ENCODE measurements at places on chromosomes 16 and 17.

DNA sequence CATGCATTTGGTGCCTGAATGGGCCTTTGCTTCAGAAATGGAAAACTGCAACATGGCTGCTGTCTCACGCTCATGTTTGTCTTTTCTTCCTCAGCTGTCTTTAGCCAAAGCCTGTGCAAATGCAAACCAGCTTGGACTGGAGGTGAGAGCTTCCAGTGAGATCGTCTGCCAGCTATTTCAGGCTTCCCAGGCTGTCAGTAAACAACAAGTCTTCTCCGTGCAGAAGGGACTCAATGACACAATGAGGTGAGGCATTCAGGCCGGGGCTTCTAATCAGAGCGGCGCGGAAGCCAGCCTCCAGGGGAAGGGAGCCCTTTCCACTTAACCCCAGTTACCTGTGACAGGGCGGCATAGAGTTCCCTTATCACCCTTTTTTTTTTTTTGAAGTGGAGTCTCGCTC is 14.3 kb downstream of the CCNF start:
- no peak for DNase-seq

DNA sequence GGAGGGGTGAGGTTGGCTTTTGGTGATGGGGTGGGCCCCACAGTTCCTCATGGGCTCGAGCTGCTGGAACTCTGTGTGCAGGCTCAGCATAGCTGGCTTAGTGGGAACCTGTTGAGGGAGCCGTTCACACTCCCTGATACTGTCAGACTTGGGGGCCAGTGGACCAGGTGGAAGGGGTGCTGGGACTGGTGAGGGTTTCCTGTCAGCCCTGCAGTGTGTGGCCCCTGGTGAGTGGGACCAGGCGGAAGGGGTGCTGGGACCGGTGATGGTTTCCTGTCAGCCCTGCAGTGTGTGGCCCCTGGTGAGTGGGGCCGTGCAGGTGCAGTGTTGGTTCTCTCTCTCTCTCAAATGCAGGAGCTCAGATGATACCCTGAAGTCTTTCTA is 45.1 kb upstream of the ZNF750 start:
- DNase-seq = no peak

DNA sequence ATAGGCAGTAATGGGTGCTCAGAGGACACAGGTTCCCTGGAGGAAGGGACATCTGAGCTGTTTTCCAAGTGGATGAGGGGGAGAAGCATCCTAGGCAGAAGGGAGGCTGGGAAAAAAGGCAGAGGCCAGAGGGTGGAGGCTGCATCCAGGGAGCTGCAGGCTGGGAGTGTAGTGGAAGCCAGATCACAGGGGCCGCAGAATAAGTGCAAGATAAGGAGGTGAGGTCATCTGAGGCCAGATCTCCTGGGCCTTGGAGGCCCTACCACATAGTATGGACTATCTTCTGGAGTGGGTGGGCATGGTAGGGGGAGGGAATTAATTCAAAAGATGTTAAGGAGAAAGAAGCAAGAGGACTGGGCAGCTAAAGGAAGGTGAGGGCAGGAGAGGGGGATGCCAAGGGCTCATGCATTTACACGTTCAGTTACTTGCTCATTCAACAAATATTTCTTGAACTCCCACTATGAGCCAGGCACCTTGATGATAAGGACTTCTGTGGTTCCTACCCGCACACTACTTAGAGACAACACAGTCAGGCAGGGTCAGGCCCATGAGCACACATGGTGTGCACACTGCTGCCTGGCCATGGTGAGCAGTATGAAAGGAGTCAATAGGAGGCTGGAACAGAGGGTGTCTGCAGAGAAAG is 2.4 kb upstream of the RIPOR1 start:
- DNase-seq = no peak

DNA sequence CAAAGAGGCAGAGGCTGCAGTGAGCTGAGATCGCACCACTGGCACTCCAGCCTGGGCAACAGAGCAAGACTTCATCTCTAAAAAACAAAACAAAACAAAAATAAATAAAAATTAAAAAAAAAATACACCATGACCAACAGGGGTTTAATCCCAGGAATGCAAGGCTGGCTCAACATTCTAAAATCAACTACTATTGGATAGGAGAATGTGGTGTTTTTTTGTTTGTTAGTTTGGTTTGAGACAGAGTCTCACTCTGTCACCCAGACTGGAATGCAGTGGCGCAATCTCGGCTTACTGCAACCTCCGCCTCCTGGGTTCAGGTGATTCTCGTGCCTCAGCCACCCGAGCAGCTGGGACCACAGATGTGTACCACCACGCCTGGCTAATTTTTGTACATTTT is 19.9 kb downstream of the GFOD2 start:
- no peak for DNase-seq

GRCh38 chr17:49952209-49952911 is 16.6 kb upstream of the DLX4 start:
- DNase-seq = peak; percentile 78

- no peak for DNase-seq
Observed at GRCh38 chr17:58352596-58353388, 791 bp upstream of the SUPT4H1 start.

DNA sequence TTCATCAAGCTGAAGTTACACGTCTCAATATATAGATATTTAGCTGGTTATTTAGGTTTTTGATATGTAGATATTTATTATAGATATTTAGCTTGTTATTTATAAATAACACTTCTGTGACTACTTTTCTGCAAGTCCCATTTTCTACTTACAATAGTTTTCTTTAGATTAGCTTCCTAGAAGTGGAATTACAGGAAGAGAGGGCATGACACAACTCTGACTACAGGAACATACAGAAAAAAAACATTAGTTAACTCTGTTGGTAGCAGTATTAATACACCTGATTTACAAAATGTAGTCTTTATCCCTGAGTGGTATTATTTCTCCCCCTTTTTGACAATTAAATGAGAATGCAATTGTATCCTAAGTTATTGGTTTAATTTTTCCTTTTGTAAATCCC is 21.2 kb upstream of the CCL1 start:
- DNase-seq = no peak

GRCh38 chr16:55083052-55083451 is 152.4 kb downstream of the IRX5 start:
- DNase-seq = no peak

DNA sequence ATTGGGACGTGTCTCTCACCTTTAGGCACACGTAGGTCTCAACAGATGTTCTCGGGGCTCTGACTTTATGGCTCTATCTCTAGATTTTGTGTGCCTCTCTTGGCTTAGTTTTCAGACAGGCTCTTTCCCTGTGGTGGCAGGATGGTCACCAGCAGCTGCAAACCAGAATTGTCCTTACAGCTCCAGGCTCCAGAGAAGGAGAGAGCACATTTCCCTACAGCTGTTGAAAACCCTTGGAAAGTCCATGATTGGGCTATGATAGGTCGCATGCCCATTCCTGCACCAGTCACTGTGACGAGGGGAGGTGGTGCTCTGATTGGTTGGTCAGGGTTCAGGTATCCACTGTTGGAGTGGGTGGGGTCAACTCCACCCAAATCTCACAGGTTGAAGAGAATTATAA is 41.5 kb downstream of the SHISA9 start:
- DNase-seq = no peak

- DNase-seq = no peak
Observed at GRCh38 chr16:25000683-25001082, 14.5 kb downstream of the ARHGAP17 start.

- DNase-seq = no peak
Observed at GRCh38 chr17:80220736-80221215, 549 bp downstream of the SLC26A11 start.

- no peak for DNase-seq
Observed at GRCh38 chr16:78494105-78494504, 394.7 kb downstream of the WWOX start.

GRCh38 chr17:51351890-51352289 is 91.5 kb downstream of the UTP18 start:
- DNase-seq = no peak

GRCh38 chr16:11547118-11547916 is 39.4 kb downstream of the LITAF start:
- DNase-seq = no peak

- peak; percentile 57 for DNase-seq
Observed at GRCh38 chr16:30535777-30536190, 1.1 kb upstream of the ZNF747 start.

DNA sequence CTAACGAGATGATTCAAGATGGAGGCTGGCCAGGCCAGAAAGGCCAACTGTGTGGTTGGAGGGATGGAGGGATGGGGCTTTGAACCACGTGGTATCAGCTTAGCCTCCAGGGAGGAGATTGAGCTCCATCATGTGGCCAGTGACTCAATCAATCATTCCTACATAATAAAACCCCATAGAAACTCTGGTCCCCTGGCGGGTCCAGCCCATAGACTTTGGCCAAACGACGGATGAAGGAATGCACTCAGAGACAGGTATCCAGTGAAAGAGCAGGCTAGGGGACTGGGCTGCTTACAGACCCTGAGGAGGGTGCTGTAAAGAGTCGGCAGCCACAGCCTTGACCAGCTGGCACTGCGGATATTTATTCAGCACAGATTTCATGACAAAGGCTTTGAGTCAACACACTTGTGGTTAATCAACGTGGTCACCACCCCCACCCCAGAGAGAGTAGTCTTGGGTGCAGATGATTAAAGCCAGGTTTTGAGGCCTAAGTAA is 308.7 kb upstream of the TNRC6C start:
- no peak for DNase-seq

GRCh38 chr16:72850853-72851252 is 197.1 kb downstream of the ZFHX3 start:
- DNase-seq = no peak

GRCh38 chr17:9240659-9241370 is 219.5 kb downstream of the NTN1 start:
- DNase-seq = no peak

GRCh38 chr16:12484972-12485371 is 318.7 kb downstream of the CPPED1 start:
- no peak for DNase-seq

GRCh38 chr17:21376081-21376758 is at the start of gene KCNJ12:
Gene KCNJ12 (plus strand): TSS chr17:21376357. CDS start chr17:21415343, 38,986 bp downstream.
- no peak for DNase-seq

GRCh38 chr16:31214708-31215286 is 878 bp downstream of the TRIM72 start:
- DNase-seq = no peak

DNA sequence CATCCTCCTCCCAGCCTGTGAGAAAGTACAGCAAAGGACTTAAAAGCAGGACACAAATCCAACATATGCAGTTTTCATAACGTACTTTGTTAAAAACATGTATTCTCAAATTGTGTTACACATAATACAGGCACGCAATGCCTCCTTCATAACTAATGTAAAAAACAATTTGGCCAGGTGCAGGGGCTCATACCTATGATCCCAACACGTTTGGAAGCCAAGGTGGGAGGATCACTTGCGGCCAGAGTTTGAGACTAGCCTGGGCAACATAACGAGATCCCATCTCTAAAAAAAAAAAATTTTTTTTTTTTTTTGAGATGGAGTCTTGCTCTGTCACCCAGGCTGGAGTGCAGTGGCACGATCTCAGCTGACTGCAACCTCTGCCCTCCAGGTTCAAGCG is 20.4 kb downstream of the TEX2 start:
- DNase-seq = no peak

DNA sequence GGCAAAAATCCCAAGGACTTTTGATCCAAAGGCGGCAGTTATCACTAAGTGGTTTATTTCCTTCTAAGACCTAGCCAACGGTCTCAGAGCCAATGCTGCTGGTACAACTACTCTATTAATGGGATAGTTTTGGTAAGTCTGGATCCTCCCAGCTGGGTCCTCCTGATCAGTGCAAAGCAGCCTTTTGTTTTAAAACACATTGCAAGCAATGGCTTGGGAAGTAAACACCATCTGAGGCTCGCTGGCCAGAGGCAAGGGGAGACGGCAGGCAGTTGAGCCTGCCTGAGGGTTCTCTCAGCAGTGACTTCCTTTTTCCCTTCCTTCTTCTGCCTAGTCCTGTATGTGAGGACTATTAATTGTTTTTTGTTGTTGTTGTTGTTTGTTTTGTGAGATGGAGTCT is 1.6 kb upstream of the SLC5A10 start:
- DNase-seq = no peak

DNA sequence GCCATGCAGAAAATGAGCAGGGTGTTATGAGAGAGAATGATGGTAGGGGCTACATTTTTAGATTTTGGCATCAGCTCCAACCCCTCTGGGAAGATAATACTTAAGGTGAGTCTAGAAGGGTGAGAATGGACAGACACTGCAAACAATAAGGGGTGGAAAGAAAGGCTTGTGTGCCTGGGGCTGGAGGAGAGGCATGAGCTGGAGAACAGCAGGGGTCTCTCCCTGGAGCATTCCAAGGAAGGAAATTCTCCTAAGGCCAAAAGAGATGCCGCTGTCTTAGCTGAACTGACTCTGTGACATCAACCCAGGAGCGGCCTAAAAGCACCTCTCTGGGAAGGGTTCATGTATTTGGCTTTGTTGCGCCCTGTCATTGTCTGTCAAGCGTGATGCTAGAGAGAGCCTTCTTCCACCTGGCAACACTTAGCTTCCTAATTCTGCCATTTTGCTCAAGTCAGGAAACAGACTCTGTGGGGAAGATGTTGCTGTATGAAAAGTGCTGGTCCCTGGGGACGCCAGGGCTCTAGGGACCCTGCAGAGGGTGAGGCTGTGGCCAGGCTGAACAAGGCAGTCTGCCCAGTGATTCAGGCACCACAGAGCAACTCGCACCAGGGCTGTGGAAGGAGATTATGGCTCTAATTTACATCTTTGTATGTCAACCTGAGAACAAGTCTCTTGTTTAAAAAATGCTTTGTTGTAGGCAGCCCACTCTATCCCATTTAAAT is 225.7 kb downstream of the CBLN1 start:
- no peak for DNase-seq

DNA sequence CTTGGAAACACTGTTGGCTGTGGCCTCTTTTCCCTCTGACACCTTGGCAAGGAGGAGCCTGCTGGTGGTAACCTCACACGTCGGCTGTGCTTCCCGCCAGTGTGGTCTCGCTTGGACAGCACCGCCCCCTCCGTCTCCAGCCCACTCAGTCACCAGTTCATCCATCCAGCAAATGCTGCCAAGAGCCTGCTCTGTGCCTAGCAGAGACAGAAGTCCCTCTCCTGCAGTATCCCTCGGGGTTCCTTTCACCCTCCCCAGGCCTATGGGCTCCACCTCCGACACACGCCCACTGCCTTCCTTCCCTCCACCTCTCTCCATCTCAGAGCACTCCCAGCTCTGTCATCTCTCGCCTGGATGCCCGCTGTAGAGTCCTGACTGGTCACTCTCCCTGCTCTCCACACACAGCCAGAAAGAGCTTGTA is 12.3 kb downstream of the CACNG4 start:
- DNase-seq = no peak

DNA sequence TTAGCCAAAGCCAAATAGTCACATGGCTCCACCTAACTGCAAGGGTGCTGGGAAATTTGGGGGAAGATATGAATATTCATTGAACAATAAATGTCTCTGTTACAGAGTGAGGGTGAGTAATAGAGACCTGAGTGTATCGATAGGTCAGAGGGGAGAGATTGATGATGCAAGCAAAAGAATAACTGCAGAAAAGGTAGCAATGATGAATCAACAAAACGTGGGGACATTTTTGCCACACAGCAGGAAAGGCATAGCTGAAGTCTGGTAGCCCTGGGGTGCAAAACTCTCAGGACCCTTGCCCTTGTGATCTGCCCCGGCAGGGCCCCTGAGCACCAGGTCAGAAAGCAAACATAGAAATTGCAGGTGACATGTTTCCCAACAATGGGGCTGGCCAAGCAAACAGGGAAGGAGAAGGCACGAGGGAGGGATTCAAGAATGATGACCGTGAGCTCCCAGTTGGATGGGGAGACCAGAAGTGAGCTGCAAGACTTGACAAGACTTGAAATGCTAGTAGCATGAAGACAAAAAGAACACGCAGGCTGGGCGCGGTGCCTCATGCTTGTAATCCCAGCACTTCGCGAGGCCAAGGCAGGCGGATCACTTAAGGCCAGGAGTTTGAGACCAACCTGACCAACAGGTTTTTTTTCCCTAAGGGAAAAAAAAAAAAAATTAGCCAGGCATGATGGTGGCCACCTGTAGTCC is 12.7 kb upstream of the HERPUD1 start:
- no peak for DNase-seq
